Thyroid gland (tissue), 4 donors: ENCODE measurements at places on chromosomes 13 and 19. TPM values are rescaled to one million over a fixed set of nuclear protein-coding genes. Genes with fewer than 3 reads are reported as not detected.

GRCh38 chr19:9032136-9032631 lies 22.0 kb upstream of the MUC16 start:
- no peak overlapping the region for H3K27ac ChIP-seq
- H3K4me1 ChIP-seq: peaks cover 5% of the 10 kb centered on the region
- DNase-seq: peak; percentile 21
- H3K36me3 ChIP-seq: no peaks in the 10 kb centered on the region

- H3K4me1 ChIP-seq: peaks cover 45% of the 10 kb centered on the region
- H3K36me3 ChIP-seq: no peaks in the 10 kb centered on the region
- DNase-seq: peak; percentile 41
- peak overlapping the region; percentile 65 for H3K27ac ChIP-seq
- H3K4me3 ChIP-seq: no peak overlapping the region
These were observed 11.0 kb downstream of the STK24 start for GRCh38 chr13:98565726-98566565.

The DENND1C gene
- 2.1 TPM for total RNA-seq

DNA sequence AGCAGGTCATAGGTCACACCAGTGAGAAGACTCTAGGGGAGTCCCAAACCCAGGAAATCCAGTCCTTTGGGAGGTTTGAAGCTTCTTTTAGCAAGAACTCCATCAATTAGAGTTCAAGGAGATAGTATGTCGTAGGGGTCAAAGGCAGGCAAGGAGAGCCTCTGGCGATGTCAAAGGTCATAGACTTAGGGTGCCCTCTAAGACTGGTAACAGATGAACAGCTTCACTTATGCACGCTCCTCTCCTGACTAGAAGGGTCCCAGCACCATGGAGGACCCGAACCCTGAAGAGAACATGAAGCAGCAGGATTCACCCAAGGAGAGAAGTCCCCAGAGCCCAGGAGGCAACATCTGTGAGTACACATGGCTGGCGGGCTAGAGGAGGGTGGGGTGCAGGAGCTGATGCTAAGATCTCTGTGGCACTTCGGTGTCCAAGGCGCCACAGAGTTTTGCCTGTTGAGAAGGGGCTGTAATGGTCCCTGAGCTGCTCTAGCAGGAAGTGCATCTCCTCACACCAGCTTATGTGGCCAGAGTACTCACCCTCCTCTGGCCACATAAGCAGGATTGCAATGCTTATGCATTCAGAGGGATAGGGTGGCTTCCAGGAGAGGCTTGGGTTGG lies 557 bp downstream of the ZNF576 start:
- H3K27ac ChIP-seq: peak overlapping the region; percentile 98
- DNase-seq: no peak
- H3K4me1 ChIP-seq: peaks cover 33% of the 10 kb centered on the region
- H3K36me3 ChIP-seq: peaks cover 13% of the 10 kb centered on the region
- H3K4me3 ChIP-seq: peak overlapping the region; percentile 76

The SERPINE3 gene
- total RNA-seq: not detected

The CATSPERD gene
- total RNA-seq: not detected

DNA sequence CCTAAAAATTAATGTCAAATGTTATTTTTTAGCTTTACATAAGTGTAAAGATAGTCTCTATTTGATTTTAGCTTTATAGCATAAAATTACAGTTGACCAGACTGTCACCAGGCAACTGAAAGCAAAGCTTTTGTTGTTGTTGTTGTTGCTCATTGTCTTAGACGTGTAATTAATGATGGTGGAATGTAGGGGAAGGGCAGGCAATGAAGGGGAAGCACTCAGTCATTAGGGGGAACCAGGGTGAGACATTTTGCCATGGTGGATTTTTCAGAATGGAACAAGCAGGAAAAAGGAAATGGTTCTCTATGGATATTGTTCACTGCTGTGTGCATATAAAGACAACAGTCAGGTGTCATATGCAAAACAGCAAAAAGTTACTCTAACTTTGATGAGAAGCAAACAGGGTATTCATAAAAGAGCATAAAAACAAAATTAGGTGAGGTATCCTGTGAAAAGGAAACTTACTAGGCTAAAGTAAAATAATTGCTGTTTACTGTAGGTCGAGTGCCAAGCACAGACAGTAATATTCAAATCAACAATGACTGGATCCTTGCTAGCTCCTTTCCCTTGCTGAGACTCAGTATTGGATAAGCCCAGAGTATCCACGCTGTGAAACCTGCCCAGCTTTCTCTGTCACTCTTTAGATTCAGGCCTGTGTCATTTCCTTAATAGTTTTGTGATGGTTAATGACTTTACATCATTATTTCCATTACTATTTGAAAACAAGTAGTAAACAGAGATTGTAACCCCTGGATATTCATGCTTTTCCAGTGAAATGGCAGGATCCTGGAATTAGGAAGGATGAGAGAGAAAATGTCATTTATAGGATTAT lies 110.5 kb downstream of the LRCH1 start:
- no peaks in the 10 kb centered on the region for H3K27me3 ChIP-seq
- no peak overlapping the region for H3K27ac ChIP-seq
- DNase-seq: no peak
- H3K36me3 ChIP-seq: no peaks in the 10 kb centered on the region
- H3K4me3 ChIP-seq: no peak overlapping the region

DNA sequence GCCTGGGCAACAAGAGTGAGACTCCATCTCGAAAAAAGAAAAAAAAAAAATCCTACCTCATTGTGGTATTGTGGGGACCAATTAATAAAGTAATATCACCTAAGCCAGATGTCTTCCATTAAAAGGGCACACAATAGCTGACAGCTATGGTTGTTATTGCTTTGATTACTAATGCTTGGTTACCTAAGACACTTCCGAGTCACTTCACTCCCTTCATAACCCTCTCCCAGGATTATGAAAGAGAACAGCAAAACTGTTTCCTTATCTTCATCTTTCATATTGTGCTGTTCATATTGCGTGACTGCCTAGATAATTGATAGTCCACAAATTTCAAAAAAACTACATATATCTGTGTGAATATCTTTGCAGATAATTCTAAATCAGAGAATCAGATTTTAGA lies 10.3 kb upstream of the HSPH1 start:
- no peak overlapping the region for H3K4me3 ChIP-seq
- DNase-seq: no peak
- no peaks in the 10 kb centered on the region for H3K36me3 ChIP-seq

DNA sequence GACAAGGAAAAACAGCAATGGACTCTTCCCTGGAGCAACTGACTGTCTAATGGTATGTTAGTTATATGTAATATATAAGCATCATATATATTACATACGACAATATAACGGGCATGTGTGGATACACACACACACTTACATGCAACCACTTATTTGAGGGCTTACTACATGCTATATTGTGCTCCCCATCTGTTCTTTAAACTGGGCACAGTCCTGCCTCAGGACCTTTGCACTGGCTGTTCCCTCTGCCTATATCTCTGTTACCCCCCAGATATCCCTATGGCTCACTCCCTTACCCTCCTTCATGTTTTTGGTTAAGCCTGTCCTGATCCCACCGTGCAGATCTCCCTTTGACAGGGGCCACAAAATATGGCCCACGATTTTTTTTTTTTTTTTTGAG lies 10.2 kb downstream of the TICAM1 start:
- no peaks in the 10 kb centered on the region for H3K27me3 ChIP-seq
- peaks cover 19% of the 10 kb centered on the region for H3K36me3 ChIP-seq
- DNase-seq: no peak
- H3K4me1 ChIP-seq: peaks cover 3% of the 10 kb centered on the region
- no peak overlapping the region for H3K4me3 ChIP-seq

The LRFN3 gene
- total RNA-seq: 10.2 TPM

- no peak overlapping the region for H3K4me3 ChIP-seq
- no peak overlapping the region for H3K27ac ChIP-seq
- no peaks in the 10 kb centered on the region for H3K36me3 ChIP-seq
- no peaks in the 10 kb centered on the region for H3K27me3 ChIP-seq
These were observed 37.5 kb upstream of the CEACAM20 start for GRCh38 chr19:44566984-44567383.

GRCh38 chr13:29677627-29678026 lies 82.1 kb upstream of the SLC7A1 start:
- H3K27me3 ChIP-seq: no peaks in the 10 kb centered on the region

The REX1BD gene
- total RNA-seq: 137 TPM

The LINGO3 gene
- total RNA-seq: 0.45 TPM

GRCh38 chr19:29671393-29672160 lies 6.3 kb downstream of the PLEKHF1 start:
- H3K27me3 ChIP-seq: no peaks in the 10 kb centered on the region
- H3K4me3 ChIP-seq: no peak overlapping the region
- H3K36me3 ChIP-seq: peaks cover 17% of the 10 kb centered on the region

- DNase-seq: no peak
- H3K27me3 ChIP-seq: no peaks in the 10 kb centered on the region
- peaks cover 11% of the 10 kb centered on the region for H3K4me1 ChIP-seq
- no peak overlapping the region for H3K4me3 ChIP-seq
- no peak overlapping the region for H3K27ac ChIP-seq
These were observed 10.5 kb upstream of the ELF1 start for GRCh38 chr13:41029629-41030028.

- H3K4me3 ChIP-seq: no peak overlapping the region
- no peak for DNase-seq
- H3K4me1 ChIP-seq: peaks cover 6% of the 10 kb centered on the region
- H3K27me3 ChIP-seq: no peaks in the 10 kb centered on the region
- no peak overlapping the region for H3K27ac ChIP-seq
These were observed 5.3 kb upstream of the CFAP97D2 start for GRCh38 chr13:114173745-114174144.
